ENCODE measurements at places on chromosomes 4 and X.

DNA sequence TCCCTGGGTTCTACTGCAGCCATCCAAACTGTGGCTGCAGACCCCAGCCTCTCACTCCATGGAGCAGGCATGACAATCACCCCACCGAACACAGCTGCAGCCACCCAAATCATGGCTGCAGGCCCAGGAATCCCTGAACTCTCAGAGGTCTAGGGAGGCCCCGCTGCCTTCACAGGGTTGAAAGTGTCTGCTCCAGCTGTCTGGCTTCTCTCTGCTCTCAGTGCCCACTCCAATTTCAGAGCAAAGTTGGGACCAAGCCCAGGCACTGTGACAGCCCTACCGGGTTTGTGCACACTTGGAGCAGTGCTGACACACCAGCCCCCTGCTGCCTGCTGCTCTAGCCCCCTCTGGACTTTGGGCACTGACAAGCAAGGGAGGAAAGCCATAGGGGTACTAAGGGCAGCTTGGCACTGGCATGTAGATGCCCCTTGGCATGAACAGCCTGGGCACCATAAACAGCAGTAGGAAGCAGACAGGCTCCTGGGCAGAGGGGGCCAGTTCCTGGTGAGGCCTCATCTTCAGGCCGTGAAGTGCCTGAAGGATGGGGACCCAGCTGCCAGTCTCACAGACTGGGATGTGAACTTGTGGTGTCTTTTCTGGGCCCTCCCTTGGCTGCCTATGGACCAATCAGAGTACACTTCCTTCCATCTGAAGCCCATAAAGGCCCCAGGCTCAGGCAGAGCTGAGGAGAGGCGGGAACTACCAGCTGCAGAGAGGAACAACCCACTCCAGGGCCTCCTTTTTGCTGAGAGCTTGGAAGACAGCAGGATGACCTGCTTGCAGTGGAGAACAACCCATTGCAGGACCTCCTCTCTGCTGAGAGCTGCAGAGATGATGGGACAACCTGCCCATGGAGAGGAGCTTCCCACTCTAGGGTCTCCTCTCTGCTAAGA, 68.8 kb downstream of the TECRL start:
- H3K27me3 ChIP-seq: no peaks in the 10 kb centered on the region
- no peak for DNase-seq
- no peak overlapping the region for H3K27ac ChIP-seq
- no peak overlapping the region for H3K4me3 ChIP-seq
- H3K4me1 ChIP-seq: no peaks in the 10 kb centered on the region

DNA sequence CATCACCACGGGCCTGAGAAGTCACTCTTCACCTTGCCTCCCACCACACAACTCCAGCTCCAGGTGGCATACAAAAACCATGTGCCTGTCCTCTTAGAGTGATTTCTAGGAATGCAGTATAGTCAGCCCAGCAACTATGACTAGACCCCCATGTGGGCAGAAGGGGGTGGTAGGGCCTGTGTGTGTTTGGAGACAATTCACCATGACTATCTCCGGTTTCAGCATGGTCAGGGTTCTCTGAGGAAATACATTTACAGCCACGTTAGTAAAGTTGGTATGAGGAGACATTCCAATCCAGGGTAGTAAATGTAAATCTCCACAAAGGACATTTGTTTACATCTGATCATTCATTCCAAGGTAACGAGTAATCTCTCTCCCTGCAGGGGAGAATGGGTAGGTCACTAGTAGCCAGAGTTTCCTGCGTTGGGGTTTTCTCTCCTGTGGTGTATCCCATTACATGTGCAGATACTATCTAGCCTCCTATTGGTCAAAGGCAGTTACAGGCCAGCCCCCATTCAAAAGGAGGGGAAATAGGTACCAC, 4.2 kb upstream of the MTMR1 start:
- no peak overlapping the region for H3K27ac ChIP-seq
- no peak overlapping the region for H3K4me3 ChIP-seq
- H3K4me1 ChIP-seq: peaks cover 10% of the 10 kb centered on the region
- no peaks in the 10 kb centered on the region for H3K36me3 ChIP-seq
- no peak for DNase-seq

GRCh38 chr4:104015680-104016079, 295.9 kb upstream of the TACR3 start:
- no peaks in the 10 kb centered on the region for H3K36me3 ChIP-seq
- no peak overlapping the region for H3K27ac ChIP-seq
- H3K4me1 ChIP-seq: no peaks in the 10 kb centered on the region
- H3K27me3 ChIP-seq: no peaks in the 10 kb centered on the region
- DNase-seq: peak; percentile 5

DNA sequence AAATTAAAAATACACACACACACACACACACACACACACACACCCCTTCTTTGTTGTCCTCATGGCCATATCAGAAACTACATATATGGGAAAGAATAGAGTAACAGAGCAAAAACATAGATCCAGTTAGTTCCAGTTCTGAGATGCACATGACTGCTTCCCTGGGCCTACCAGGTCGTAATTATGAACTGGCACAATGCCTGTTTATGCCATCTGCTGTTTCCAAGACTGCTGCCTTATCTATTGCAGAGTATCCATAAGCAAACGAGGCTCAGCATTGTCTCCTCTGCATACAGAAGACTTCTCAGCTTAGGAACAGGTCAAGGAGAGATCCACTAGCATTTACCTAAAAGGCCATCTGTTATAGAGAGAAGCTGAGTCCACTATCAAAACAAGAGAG, 789.0 kb downstream of the TECRL start:
- H3K27ac ChIP-seq: no peak overlapping the region
- no peak overlapping the region for H3K4me3 ChIP-seq
- no peaks in the 10 kb centered on the region for H3K27me3 ChIP-seq
- H3K4me1 ChIP-seq: no peaks in the 10 kb centered on the region
- H3K36me3 ChIP-seq: no peaks in the 10 kb centered on the region

GRCh38 chr4:71229477-71230270, 109.1 kb upstream of the SLC4A4 start:
- H3K4me1 ChIP-seq: no peaks in the 10 kb centered on the region
- H3K27me3 ChIP-seq: no peaks in the 10 kb centered on the region
- no peak overlapping the region for H3K27ac ChIP-seq
